ENCODE measurements at places on chromosomes 5 and 9.
A peak's percentile ranks its signal among the peaks of the same experiment; 100 is the strongest.

GRCh38 chr9:97386733-97387503 lies 25.0 kb upstream of the TDRD7 start:
- DNase-seq: peak; percentile 34
- no peaks in the 10 kb centered on the region for H3K36me3 ChIP-seq
- no peak overlapping the region for H3K27ac ChIP-seq
- H3K27me3 ChIP-seq: peaks cover 6% of the 10 kb centered on the region
- H3K4me1 ChIP-seq: peaks cover 12% of the 10 kb centered on the region

DNA sequence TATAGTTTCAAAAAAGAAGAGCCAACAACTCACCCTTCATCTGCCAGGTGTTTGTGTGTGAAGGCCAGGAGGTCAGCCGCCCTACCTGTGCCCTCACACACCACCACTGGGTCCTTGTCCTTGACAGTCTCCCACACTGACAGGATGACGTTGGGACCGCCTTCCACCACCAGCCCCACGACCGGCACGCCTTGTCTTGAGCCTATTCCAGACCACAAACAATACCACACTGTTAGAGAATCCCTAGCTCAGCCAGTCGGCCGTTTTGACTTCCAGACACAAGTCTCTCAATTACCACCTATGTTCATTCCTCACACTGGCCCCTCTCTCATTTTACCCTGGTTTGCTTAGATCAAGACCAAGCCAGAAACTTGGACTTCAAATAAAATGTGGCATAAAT lies 66.1 kb downstream of the TRPM6 start:
- no peaks in the 10 kb centered on the region for H3K27me3 ChIP-seq
- no peak for DNase-seq
- no peaks in the 10 kb centered on the region for H3K4me1 ChIP-seq

DNA sequence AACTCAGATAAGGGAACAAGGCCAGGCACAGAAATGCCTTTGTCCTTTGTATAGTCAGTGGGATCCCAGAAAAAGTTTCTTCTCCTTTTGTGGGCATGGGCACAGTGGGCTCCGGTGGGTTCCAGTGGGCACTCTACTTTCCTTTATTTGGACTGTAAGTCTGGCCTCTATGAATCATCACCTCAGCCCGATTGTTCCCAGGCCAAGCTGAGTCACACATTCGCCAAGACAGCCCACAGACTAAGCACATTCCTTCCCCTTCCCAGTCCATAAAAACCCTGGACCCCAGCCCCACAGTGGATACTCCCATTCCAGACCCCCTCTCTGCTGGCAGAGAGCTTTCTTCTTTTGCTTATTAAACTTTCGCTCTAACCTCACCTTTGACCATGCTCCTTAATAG lies 165.0 kb downstream of the FBXL17 start:
- H3K36me3 ChIP-seq: peaks cover 3% of the 10 kb centered on the region
- no peaks in the 10 kb centered on the region for H3K27me3 ChIP-seq
- no peak overlapping the region for H3K27ac ChIP-seq

DNA sequence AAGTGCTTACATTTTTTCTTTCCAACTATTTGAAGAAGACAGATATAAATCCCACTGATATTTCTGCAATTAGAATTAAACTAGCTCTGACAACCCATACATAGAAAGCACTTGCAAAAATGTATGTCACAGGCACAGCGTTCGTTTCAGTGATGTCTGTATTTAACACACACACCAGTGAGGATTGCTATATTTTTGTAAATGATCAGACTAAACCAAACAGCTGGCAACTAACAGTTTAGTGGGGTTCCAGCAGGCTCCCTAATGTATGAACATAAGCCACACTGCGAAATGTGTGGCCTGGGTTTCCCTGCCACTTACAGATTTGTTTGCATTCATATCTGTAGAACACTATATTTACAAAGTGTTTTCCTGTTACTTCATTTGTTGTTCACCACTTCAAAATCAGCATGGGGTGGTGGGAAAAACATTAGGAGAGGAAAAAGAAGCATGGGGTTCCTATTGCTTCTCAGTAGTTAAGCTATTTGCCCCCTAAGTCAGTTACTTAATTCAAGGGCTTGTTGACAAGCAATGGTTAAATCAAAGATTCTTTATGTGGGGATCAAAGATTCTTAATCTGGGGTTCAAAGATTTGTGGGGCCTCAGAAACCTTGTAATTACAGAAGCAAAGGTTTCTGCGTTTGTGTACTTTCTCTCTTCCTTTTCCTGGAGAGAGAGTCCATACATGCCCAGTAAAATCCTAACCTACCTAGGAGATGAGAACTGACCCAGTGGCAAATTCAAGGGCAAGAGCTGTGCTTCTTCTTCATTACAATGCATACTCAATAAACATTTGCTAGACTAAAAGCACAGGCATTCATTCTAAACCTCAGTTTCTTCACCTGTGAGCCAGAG lies 27.1 kb downstream of the ZNF608 start:
- no peak overlapping the region for H3K27ac ChIP-seq
- no peaks in the 10 kb centered on the region for H3K36me3 ChIP-seq
- H3K4me3 ChIP-seq: no peak overlapping the region
- DNase-seq: no peak
- H3K4me1 ChIP-seq: no peaks in the 10 kb centered on the region
- H3K27me3 ChIP-seq: no peaks in the 10 kb centered on the region

GRCh38 chr5:124740991-124741583 lies 5.4 kb downstream of the ZNF608 start:
- no peak overlapping the region for H3K4me3 ChIP-seq
- H3K4me1 ChIP-seq: no peaks in the 10 kb centered on the region
- H3K36me3 ChIP-seq: no peaks in the 10 kb centered on the region
- peaks cover 5% of the 10 kb centered on the region for H3K27me3 ChIP-seq

DNA sequence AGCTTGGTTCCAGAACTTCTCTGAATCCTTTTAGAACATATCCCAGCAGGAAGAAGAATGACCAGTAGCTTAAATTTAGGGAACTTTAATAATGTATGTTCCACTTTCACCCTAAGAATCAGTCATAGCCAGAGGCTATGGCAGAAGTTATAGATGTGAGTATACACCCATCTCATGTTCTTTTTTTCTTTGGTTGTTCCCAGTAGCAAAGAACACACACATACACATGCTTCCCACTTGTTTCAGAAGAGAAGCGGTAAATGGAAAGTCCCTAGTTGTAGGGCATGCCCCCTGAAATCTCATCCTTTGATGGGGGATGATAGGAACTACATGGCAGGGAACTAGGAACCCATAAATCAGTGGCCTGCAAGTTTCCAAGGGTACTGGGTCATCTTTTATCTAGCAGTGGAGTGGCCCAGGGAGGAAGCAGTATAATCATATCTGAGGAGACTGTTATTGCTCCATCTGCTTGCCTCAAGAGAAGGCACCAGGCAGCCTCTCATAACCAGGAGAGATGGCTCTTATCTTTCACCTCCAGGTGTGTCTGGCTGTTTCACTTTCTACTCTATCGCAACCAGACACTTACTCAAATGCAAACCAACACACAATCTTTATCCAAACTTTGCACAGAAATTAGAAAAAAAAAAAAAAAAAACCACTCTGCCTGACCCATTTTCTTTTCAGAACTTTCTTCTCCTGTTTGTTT lies 109.5 kb downstream of the SNCAIP start:
- no peaks in the 10 kb centered on the region for H3K4me1 ChIP-seq
- no peak for DNase-seq
- no peaks in the 10 kb centered on the region for H3K36me3 ChIP-seq
- H3K27ac ChIP-seq: no peak overlapping the region
- H3K4me3 ChIP-seq: no peak overlapping the region
